Aorta (tissue), 5 donors: ENCODE measurements at places on chromosomes 3 and 15. TPM values are rescaled to one million over a fixed set of nuclear protein-coding genes. Genes with fewer than 3 reads are reported as not detected.

- no peaks in the 10 kb centered on the region for H3K27me3 ChIP-seq
- no peaks in the 10 kb centered on the region for H3K4me1 ChIP-seq
- H3K27ac ChIP-seq = no peak overlapping the region
- H3K4me3 ChIP-seq = no peak overlapping the region
Measured at GRCh38 chr3:114350271-114350670, 56.4 kb downstream of the TIGIT start.

- no peaks in the 10 kb centered on the region for H3K4me1 ChIP-seq
- no peaks in the 10 kb centered on the region for H3K27me3 ChIP-seq
- H3K36me3 ChIP-seq = no peaks in the 10 kb centered on the region
- H3K27ac ChIP-seq = peak within 1 kb of the TSS; percentile 14
- peak; percentile 93 for DNase-seq
Measured at GRCh38 chr3:52455283-52456168, at the start of gene NISCH. Gene NISCH (plus strand): TSS chr3:52455604. CDS start chr3:52455642, 38 bp downstream.

GRM7 gene
- total RNA-seq = 2.5 TPM

DNA sequence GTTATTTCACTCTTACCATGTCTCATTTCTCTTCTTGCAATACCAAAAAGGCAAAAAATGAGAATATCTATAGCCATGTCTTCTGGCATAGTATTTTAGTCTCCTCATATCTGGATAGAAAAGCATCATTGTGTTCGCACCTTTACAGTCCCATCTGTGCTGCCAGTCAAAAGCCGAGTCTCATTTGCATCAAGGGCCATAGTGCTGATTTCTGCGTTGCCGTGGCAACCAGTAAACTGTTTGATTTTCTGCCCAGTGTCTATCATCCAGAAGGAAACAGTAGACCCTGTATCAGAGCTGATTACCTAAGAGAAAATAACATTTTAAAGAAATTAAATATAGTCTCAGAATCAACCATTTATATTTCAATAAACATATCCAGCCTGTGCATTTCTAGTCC lies 86.1 kb upstream of the SERPINI2 start:
- H3K27me3 ChIP-seq = no peaks in the 10 kb centered on the region
- H3K27ac ChIP-seq = no peak overlapping the region
- no peak for DNase-seq
- no peak overlapping the region for H3K4me3 ChIP-seq

OR5K2 gene
- not detected for total RNA-seq

CYP1A2 gene
- total RNA-seq = not detected

- peak overlapping the region; percentile 28 for H3K27ac ChIP-seq
- no peaks in the 10 kb centered on the region for H3K27me3 ChIP-seq
Measured at GRCh38 chr3:73601011-73601410, 23.7 kb downstream of the PDZRN3 start.

DNA sequence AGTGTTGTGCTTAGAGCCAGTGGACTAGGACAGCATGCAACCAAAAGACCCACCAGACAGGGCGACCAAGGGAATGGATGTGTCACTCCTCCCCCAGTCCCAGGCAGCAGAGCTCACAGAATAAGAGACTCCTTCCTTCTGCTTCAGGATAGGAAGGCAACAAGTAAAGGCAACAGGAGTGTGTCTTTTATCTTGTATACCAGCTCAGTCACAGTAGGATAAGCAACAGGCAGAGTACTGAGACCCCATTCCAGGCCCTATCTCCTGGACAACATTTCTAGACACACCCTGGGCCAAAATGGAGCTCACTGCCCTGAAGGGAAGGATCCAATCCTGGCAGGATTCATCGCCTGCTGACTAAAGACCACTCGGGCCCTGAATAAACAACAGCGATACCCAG lies 25.0 kb downstream of the PDCD10 start:
- H3K27ac ChIP-seq = no peak overlapping the region
- H3K36me3 ChIP-seq = peaks cover 2% of the 10 kb centered on the region
- DNase-seq = no peak
- H3K4me3 ChIP-seq = no peak overlapping the region

GRCh38 chr3:53892286-53892637 lies 603 bp upstream of the SELENOK start:
- H3K36me3 ChIP-seq = no peaks in the 10 kb centered on the region
- H3K4me1 ChIP-seq = no peaks in the 10 kb centered on the region
- H3K27me3 ChIP-seq = no peaks in the 10 kb centered on the region
- H3K27ac ChIP-seq = peak overlapping the region; percentile 69

DNA sequence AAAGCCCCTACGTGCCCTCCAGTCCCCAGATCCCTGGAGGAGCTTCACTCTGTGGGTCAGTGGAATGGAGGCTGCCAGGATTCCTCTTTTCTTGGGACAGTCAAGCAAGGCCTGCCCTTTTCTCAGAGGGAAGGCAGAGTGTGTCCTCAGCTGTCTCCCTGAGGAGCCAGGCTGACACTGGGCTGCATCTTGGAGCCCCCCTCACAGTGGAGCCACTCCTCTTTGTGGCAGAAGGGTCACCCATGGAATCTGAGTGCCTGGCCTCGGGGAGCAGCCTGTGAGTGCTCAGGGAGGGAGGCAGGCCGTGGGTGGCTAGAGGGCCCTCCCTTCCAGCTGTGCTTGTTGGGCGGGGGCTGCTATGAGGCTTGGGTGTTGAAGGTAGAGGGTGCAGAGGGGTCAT lies 41.2 kb downstream of the BOC start:
- no peak overlapping the region for H3K27ac ChIP-seq
- H3K27me3 ChIP-seq = no peaks in the 10 kb centered on the region
- no peaks in the 10 kb centered on the region for H3K4me1 ChIP-seq

DNA sequence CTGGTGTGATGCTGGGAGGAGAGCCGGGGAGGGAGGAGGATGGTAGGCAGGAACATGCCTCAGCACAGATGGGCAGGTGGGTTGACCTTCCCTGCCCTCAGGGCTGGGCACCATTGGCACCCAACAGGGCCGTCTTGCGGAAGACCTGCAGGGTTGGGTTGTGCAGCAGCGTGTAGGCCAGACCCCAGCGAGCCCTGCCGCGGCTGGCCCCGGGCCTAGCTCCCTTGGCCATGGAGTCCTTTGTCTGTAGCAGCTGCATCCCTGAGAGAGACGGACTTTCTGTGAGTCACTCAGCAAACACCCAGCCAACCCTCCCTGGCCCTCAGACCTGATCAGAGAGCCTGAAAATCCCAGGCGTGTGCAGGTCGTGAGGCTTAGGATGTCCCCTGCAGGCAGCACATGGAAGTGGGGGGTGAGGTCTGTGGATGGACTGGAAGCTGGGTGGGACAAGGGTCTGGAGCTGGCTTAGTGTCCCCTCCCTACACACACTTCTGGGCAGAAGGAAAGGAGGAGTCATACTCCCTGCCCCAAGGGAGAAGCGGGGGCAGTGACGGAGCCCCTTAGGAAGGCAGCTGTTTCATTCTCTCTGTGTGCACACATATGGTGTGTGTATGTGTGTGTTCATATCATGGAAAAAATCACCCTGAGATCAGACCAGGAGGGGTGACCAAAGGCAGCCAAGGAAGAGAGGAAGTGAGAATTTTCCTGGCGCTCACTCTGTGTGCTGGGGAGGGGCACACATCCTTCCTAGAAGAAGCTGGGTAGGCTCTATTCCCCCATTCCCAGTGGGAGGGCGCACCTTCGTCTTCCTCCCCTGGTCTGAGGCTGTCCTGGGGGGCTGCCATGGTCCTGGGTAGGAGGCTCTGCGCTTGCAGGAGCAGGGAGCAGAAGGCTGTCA lies 6.7 kb downstream of the ISLR start:
- no peak overlapping the region for H3K4me3 ChIP-seq
- no peaks in the 10 kb centered on the region for H3K36me3 ChIP-seq
- H3K4me1 ChIP-seq = no peaks in the 10 kb centered on the region
- peak; percentile 80 for DNase-seq
- no peak overlapping the region for H3K27ac ChIP-seq
- no peaks in the 10 kb centered on the region for H3K27me3 ChIP-seq

DNA sequence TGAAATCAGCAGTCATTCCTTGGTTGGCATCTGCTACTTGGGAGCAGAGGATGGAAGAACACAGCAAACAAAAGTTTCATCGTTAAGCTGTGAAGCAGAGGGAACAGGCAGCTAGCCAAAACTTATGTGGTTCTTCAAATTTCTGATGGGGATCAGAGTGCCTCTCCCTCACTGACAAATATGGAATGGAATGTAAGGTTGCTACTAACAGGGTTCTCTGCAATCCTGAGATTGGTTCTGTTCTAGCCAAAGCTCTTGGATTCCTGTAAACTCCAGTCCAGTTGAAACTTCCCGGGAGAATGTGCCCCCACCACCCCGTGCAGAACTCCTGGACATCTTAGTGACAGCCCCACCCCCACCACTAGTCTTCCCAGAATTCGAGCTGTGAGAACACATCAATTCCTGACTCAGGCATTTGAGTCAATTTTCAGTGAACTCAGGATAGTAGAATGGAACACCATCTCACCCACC lies 55.9 kb upstream of the PHLDB2 start:
- peaks cover 9% of the 10 kb centered on the region for H3K4me1 ChIP-seq
- peak; percentile 92 for DNase-seq
- peak overlapping the region; percentile 27 for H3K27ac ChIP-seq
- H3K36me3 ChIP-seq = no peaks in the 10 kb centered on the region
- no peak overlapping the region for H3K4me3 ChIP-seq

DNA sequence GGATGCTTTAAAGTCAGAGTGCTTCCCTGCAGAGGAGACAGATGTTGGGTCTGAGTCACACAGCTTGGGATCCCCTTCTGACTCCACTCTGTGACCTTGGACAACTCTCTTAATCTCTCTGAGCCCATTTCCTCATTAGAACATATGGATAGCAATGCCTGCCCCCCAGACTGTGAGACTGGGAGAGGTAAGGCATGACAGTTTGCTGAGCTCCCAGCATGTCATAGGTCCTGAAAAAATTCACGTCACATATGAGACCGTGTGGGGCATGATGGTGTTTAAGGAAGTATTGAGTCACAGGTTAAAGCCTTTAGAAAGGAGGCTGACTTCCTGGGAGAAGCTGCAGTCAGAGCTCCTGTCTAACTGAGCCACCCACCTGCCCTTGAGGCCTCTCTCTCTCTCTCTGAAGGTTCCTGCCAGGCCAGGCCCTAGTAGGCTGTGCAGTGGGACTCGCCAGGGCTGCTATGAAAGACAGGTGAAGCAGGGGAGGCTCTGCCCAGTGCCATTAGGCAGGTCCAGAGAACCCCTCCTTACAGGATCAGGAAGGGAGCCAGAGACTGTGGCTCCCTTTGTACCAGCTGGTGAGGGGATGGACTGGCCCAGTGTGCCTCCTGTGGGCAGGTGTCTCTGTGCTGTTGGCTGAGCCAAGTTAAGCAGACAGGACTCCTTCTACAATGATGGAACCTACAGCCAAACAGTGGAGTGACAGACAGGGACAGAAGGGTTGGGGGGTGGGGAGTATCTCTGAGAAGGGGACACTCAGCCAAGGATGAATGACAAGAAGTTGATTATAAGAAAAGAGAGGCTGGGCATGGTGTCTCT lies 19.5 kb upstream of the DOCK3 start:
- H3K4me3 ChIP-seq = no peak overlapping the region
- H3K4me1 ChIP-seq = no peaks in the 10 kb centered on the region
- no peaks in the 10 kb centered on the region for H3K36me3 ChIP-seq
- no peak overlapping the region for H3K27ac ChIP-seq
